Stimulated activated CD4-positive, alpha-beta T cell treated with anti-CD3 and anti-CD28 coated beads, Interleukin-15, amount 100 ng/mL, for 1 hour (primary cell): ENCODE measurements at places on chromosomes 13 and 19.
A peak's percentile ranks its signal among the peaks of the same experiment; 100 is the strongest.

DNA sequence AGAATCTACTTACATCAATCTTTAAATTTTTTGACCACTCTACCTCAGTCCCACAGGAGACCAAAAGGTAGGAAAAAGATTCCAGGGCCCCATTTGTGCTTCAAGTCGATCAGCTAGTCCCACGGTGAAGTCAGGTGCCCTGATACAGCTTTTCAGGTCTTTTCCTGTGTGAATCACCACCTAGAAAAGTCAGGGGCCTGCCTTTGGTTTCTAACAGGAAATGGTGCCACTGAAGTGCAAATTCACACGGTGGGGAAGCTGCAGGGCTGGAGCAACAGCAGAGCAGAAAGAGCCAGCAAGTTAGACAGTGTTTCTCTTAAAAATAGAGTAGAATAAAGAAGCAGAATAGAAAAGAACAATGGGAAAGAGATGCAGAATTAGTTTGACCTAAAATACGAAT lies 107.5 kb downstream of the KLF12 start:
- peak; percentile 21 for DNase-seq

DNA sequence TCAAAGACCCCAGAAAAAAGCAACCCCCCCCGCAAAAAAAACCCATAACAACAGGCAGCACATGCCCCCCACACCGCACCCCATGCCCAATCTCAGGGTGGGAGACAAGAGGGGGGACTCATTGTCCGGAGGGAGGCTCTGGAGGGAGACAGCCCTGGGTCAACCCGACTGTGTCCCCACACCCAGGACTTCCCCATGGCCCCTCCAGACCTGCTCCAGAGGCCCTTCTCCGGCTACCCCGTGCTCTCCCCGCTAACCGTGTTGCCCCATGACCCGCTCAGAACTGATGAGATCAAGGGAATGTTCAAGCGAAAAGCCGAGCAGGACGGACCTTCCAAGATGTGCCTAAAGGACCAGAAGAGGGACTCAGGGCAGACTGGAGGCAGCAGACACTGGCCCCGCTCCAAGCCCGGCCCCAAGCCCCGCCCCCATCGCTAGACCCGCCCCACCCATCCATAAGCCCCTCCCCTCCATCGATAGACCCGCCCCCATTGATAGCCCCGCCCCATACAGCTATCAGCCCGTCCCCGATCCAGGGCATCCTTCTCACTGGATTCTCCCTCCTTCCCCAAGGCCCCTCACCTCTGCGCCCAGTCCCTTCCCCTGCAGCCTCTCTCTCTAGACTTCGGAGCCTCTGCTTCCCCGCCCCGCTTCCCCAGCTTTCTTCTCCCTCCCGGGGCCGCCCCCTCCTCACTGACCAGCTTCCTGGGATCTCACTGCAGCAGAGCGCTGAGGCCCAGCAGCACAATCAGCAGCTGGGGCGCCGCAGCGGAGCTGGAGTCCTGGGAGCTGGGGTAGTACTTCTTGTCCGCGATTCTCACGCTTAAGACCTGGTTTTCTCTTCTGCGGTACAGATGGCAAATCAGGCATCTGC lies 2.2 kb downstream of the BST2 start:
- DNase-seq, result peak; percentile 34

- DNase-seq, result no peak
Observed at GRCh38 chr13:97237388-97237787, 15.3 kb downstream of the MBNL2 start.

- no peak for DNase-seq
Observed at GRCh38 chr19:36436531-36436930, 18.1 kb upstream of the ZFP82 start.

GRCh38 chr13:45362939-45363338 lies 22.0 kb upstream of the TPT1 start:
- no peak for DNase-seq

DNA sequence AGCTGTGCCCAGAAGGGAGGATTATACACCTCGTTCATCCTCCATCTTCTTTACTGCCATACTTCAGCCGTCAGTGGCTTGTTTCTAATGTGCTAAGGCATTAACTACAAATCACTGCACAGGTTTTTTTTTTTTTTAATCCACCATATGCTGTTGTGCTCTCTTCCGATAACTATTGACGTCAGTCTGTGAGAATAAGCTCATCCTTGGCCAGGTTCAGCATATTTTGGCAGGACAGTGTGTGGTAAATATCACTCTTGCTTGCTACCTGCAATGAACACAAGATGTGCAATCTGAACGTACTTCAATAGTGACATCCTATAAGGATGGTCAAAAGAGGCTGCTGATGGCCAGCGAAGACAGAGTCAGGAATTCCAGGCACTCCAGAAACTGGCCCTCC lies 2030.7 kb upstream of the PCDH20 start:
- DNase-seq, result no peak

GRCh38 chr19:43455321-43456113 lies 9.9 kb downstream of the LYPD3 start:
- DNase-seq, result no peak

DNA sequence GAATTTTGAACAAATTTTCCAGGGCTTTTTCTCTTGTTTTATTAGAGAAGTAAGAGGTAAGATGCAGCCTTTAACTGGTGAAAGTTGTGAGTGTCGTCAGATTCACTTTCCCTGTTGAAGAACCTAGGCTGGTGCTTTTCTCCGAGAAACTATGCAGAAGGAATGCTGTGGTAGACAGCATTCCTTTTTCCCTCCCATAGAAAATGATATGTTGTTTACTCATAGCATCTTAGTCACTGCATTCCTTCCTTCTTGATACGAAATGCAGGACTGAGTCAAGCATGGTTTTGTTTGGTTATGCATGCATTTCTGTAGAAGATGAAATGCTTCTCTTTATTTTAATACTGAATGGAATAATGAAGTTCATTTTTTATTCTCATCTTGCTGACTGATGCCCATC lies 3.4 kb downstream of the ITGBL1 start:
- DNase-seq, result no peak

DNA sequence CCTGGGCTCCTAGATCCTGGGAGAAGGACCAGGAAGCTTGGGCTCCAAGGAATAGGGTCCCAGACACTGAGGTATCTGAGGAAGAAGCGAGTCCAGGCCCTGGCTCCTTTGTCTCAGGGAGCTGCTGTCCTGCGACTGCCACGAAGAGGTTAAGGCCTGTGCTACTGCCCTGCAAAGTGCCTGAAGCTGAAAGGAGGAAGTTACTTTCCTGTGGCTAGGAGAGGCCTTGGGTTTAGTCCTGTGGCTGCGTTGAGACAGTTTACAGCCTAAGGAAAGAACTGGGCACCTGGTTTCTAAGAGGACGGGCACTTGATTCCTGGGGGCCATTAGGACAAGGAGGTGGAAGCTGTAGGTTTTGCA lies 2.8 kb downstream of the MYADM start:
- no peak for DNase-seq
